ENCODE measurements at places on chromosomes 12 and 14.

GRCh38 chr14:65318636-65319506 is 93.7 kb upstream of the FUT8 start:
- no peak for DNase-seq

DNA sequence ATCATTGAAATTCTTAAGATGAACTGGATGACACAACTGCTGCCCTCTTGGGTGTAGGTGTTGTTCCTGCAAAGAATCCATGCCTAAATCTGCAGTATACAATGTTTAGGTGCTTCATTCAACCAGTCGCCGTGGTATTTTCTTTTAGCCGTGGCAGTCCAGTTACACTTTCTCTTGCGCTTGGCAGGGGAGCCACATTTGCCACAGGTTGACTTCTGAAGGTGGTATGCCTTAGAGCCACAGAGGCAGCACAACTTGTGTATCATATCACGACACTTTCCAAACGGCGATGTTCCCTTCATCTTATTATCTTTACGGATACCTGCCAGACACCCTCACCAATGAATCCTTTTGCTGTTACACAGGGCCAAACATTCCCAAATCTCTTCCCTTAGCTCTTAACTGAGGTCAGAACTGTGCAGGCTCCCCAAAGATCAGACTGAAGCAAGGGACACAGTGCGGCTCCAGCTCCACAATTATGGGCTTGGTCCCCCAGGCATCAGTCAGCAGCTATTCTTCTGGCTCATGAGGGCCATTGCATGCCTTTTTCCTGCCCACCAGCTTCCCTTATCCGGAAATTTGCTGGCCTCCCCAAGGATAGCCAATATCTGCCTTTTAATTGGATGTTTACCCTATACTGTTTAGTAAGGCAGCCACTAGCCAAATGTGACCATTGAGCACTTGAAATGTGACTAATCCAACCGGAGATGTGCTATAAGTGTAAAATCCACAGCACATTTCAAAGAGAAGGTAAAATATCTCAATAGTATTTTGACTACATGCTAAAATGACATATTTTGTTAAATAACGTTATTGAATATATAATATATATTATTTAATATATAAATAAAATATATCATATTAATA is 50.7 kb downstream of the SENP1 start:
- no peak for DNase-seq

- no peak for DNase-seq
Observed at GRCh38 chr12:113333877-113334785, 778 bp downstream of the SLC8B1 start.

GRCh38 chr12:6613776-6614512 is 6.8 kb upstream of the CHD4 start:
- no peak for DNase-seq

- no peak for DNase-seq
Observed at GRCh38 chr12:26617513-26617912, 215.5 kb downstream of the ITPR2 start.

- no peak for DNase-seq
Observed at GRCh38 chr14:69491193-69491592, 6.7 kb downstream of the PLEKHD1 start.

- DNase-seq: no peak
Observed at GRCh38 chr12:50803230-50803875, 39.4 kb upstream of the TMPRSS12 start.

DNA sequence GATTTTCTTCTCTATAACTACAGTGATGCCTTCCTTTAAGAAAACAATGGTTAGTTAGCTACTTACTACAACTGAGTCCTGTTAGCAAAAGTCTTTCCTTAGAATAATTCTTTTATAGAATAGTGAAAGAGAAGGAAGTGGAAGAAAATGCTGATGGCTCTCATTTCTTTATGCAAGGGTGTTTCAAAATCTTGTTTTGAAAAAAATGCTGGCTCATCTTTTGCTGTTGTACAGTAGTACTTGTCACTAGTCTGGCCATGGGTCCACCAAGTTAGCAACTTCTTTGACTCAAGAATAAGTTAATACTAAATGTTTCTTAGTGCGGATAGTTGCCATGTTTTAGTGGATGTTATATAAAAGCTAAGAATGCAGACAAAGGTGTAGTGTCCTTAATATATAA is 225.4 kb downstream of the PTPRO start:
- DNase-seq: no peak

DNA sequence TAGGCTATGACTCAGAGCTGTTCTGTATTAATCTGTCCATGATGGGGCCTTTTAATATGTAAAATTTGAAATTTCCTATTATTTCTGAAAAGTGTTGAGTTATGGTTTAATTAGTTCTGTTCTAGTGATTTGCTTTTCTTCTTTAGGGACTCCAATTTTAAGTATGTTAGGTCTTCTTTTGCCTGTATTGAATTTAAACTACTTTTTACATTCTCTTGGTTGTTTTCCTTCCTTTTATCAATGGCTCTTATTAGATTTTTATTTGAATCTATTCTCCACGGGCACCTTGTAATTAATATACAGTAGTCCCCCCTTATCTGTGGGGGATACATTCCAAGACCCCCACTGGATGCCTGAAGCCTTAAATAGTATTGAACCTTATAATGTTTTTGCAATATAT is 46.4 kb downstream of the DDHD1 start:
- no peak for DNase-seq

DNA sequence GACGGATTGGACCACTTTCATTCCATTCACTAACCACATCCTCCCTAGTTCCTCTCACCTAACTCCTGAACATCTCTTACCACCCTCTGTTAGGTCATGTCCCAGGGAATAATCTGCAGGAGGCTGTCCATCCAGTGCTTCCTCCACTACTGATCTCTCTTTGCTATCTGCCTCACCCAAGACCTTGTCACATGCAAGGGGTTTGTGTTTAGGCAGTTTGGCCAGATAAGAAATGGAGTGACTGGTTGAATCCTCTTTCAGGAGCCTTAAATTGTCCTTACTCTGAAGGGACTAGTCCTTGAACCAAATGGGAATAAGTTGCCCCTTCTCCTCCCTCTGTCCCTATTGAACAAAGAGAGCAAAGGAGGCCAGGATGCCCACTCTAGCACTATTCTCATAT is 249.2 kb upstream of the BTG1 start:
- no peak for DNase-seq

DNA sequence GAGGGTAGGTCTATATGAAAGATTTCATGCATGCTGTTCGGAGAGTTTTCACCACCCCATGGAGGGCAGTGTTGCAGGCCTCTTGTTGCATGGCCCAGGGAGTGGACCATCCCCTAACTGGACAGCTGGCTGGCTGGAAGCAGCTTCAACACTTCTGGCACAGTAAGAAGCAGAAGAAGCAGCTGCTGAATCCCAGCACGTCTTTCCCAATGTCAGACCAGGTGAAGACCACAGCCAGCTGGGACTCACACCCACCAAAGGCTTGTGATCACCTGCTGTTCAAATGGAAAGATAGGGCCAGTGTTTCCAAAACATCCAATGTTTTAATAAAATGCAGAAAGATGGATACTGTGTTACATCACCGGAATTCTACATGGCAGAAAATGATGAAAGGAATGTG is 1423.6 kb downstream of the AACS start:
- DNase-seq: no peak

- no peak for DNase-seq
Observed at GRCh38 chr14:64235652-64236640, 58.2 kb downstream of the ESR2 start.

GRCh38 chr14:55807053-55807880 is 227.3 kb downstream of the KTN1 start:
- peak; percentile 76 for DNase-seq

DNA sequence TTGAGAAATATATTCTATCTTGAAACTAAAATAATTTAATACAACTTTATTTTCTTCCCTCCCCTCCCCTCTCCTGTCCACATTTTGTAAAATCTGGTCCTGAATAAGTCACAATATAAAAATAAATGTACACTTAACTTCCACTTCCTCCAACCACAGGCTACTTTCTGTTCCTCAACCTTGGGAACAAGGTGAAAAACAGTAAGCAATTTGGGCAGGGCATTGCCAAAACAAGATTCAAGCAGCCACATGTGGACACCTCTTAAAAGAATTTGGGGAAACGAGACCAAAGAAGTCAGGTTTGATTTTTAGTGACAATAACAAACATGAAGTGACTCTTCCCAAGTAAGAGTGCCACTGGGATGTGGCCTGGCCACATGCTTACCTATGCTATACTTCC is 115.7 kb downstream of the PTPRQ start:
- DNase-seq: no peak

Data from activated CD4-positive, alpha-beta T cell treated with anti-CD3 and anti-CD28 coated beads, Interleukin-2, amount 50 U/mL, for 48 hours (primary cell).